ENCODE measurements at places on chromosomes 1 and 21.

- no peak for DNase-seq
These were observed 53.8 kb upstream of the CFAP126 start for GRCh38 chr1:161421456-161421855.

DNA sequence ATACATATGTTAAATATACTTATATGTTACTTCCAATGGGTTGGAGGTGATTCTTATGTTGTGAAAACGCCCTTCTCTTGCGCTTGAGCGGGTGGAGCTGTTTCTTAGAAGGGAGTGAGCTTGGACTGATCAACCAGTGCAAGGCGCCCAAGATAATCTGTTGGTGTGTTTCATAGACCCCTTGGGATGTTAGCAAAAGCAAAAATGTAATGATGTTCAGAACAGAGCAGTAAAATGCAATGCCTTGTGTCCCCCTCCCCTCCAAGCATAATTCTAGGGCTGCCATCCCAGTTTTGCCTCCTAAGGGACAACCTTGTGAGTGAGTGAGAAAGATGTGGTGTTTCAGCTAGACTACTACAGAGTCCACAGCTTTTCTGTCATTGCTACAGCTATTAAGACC is 6.2 kb upstream of the CD34 start:
- DNase-seq: no peak

- no peak for DNase-seq
These were observed 37.6 kb upstream of the CTBS start for GRCh38 chr1:84611796-84612195.

- DNase-seq: peak; percentile 71
These were observed 224.9 kb downstream of the BACH1 start for GRCh38 chr21:29523646-29524045.

DNA sequence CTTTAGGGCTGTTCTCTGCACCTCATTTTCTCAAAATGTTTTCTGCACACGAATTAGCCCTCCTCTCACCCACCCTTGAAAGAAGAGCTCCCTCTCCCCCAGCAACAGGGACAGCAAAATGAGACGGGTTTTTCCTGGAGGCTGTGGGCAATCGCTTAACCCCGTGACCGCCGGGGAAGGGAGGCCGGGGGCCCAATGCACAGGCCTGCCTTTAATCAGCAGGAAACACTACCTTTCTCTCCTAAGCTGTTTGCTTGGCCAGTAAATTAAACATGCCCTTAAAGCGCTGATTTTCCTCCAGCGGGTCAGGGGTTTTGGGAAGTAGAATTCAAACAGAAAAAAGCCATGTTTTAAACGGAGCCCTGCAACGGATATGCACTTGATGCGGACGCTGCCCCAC is 114.4 kb downstream of the PRDM16 start:
- no peak for DNase-seq

All from AG09309 (cell line).